SK-N-SH (cell line): ENCODE measurements at places on chromosomes 2 and 18. TPM values are rescaled to one million over a fixed set of nuclear protein-coding genes. Genes with fewer than 3 reads are reported as not detected.

FAP gene
- 36.9 and 57.8 TPM in 2 replicates for polyA plus RNA-seq

CRYGD gene
- polyA plus RNA-seq: not detected in 2 replicates

LBX2 gene
- 0.03 TPM in 1 of 2 replicates, not detected in the other for polyA plus RNA-seq

DNA sequence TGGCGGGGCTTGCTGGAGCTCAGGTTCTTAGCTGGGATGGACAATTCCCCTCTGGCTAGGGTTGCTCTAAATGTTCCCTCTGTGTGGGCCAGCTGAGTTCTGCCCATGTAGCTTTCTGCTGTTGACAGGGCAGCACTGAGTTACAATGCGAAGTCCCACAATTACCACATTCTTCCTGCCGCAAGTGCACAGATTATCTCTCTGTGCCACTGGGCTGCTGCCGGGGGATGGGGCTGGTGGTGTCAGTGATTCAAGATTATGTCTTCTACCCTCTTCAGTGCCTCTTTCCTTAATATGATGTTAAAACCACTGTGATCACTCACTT lies 708.1 kb downstream of the SLC4A3 start:
- no peak for DNase-seq

DNA sequence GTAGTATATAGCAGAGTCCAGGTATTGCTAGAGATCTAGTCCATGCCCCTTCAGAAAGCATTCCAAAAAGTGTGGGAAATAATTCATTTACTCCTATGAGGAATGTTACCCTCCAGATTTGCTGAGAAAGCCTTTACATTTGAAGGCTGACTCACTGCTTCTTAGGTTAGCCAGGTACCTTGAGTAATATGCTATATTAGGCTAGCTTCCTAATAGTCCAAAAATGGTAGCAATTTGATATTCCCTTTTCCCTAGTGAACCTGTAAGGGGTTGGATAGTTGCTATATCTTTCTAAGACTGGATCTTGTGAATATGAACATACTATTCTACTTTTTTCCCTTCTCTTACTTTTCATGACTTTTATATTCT lies 63.6 kb downstream of the SPOPL start:
- no peak for DNase-seq

- no peak for DNase-seq
Measured at GRCh38 chr2:121547646-121548045, 17.0 kb downstream of the RNU4ATAC start.

GRCh38 chr2:148876595-148877402 lies 1.8 kb downstream of the KIF5C start:
- DNase-seq: peak; percentile 79
